AML-193 (cell line): ENCODE measurements at places on chromosomes 11 and 22.

DNA sequence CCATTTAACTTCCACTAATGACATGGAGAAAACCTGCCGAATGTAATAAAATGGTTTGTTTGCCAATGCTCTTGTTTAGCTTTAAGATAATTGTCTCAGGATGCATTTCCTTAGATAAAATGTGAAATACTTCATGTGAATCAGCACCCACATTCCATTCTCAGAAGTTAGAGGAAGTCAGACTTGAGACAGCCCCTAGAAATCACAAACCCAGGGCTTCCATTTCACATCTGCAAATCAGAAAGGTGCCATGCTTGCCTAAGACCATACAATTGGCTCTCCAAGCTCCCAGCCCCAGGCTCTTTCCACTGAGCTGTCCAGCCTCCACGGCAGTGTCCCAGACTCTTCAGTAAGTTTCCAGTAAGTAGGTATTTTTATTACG is 35.6 kb upstream of the ADORA2A start:
- DNase-seq, result no peak

GRCh38 chr11:111097191-111097590 is 148.3 kb upstream of the POU2AF2 start:
- no peak for DNase-seq

GRCh38 chr22:35838855-35839576 is 121.3 kb downstream of the APOL5 start:
- DNase-seq, result peak; percentile 68

- DNase-seq, result no peak
These were observed 27.1 kb upstream of the APOA1 start for GRCh38 chr11:116864531-116864930.

- DNase-seq, result no peak
These were observed 14.1 kb downstream of the FRMD8 start for GRCh38 chr11:65400307-65401072.

DNA sequence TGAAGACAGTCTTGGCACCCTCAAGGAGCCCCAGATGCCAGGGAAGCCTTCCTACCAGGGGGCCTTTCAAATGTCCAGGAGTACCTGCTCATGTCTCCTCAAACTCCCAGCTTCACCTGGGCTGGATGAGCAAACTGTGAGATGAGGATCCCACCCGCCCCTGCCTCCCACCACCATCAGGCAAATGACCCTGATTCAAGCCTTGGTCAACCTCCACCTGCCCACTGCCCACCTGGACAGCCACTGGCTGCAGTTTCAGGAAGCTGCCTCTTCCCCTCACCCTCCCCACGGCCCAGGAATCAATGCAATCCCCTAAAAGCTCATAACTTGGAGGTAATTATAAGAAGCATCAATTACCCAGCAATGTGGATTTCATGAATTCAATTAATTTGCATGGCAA is 122.7 kb downstream of the BUD13 start:
- DNase-seq, result no peak

GRCh38 chr11:36540998-36541397 is 26.8 kb upstream of the RAG1 start:
- peak; percentile 32 for DNase-seq
